Hematopoietic multipotent progenitor cell treated with erythropoietin and hydrocortisone succinate and interleukin-3 and kit ligand, for 4 days (in vitro differentiated cells): ENCODE measurements at places on chromosomes 11 and 22.

DNA sequence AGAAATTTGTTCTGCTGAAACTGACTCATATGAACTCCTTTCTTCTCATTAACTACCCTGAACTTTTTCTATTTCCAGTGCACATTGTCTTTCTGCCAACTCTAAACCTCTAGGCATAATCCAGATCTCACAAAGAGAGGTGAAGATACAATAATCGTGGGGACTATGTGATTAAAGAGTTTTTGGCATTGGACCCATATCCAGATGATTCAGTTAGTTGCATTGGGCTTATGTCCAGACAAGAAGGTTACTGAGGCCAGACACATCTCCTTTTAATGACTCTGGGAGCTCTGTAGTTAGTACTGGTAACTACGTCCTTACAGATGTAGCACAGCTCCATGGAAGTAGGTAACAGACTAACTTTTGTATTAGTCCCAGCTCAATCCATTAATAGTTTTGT lies 273.0 kb downstream of the CASP12 start:
- DNase-seq, result no peak

DNA sequence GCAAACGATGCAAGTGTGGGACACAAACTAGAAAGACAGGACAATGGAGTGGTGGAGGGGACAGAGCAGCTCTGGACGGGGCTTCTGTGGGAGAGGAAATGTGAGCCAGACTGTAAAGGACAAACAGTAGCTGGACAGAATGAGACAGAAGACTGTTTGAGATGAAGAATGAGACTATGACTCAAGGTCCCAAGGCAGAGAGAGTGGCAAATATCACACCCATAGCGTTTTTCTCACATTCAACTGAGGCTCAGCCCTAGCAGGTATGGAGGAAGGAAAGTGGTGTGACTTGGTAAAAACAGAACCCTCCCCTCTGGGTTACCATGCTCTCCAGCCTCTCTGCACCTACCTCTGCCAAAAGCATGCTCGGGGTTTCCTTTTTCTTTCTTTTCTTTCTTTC lies 96.5 kb downstream of the RPL27A start:
- DNase-seq, result no peak

GRCh38 chr22:39381009-39381755 lies 18.4 kb upstream of the TAB1 start:
- peak; percentile 37 for DNase-seq

- DNase-seq, result peak; percentile 38
Observed at GRCh38 chr11:115503083-115503885, 931 bp downstream of the CADM1 start.

DNA sequence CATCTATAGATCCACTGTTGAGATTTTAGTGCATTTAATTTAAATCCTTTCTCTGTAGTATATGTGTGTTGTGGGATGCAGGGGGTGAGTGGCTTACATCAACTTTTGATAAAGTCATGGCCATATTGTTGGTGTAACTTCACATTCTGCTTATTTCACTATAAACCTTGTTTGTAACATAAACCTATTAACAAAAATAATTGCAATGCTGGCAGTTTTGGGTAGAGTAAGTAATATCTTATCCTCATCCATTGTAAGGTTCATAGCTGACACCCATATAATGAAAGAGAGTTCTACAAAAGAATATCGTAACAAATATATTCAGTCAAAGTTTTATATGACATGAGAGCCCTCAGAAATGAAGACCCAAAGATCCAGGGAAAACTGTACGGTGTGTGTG lies 601.7 kb upstream of the ANO3 start:
- DNase-seq, result no peak

GRCh38 chr11:118658429-118659313 lies 20.8 kb downstream of the TREH start:
- no peak for DNase-seq
